ENCODE measurements at places on chromosomes 1 and 21.

GRCh38 chr1:204408074-204408507 is 3.5 kb downstream of the PPP1R15B start:
- DNase-seq, result peak; percentile 49

- DNase-seq, result no peak
These were observed 27.7 kb downstream of the GALNT2 start for GRCh38 chr1:230094746-230095145.

- peak; percentile 80 for DNase-seq
These were observed 1.9 kb upstream of the PIGV start for GRCh38 chr1:26785611-26786436.

- peak; percentile 62 for DNase-seq
These were observed 11.3 kb upstream of the RIPK4 start for GRCh38 chr21:41777951-41778815.

DNA sequence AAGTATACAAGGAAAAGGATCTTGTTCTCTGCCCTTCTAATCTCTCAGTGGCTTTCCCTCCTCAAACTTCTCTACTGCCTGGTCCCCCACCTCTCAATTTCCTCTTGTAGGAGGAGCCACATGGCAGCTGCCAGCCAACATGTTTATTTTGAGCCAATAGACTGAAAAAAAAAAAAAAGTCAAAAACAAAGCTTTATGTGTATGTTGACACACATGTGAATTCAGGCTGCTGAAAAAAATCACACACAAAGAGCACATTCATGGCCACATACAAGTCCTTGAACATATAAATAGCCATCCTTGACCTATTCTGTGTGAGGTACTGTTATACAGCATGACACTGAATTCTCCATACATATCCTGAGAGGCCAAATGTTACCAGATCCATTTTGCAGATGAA is 3.7 kb downstream of the PTPN14 start:
- DNase-seq, result no peak

- no peak for DNase-seq
These were observed 153.2 kb downstream of the LYPLAL1 start for GRCh38 chr1:219326843-219327242.

DNA sequence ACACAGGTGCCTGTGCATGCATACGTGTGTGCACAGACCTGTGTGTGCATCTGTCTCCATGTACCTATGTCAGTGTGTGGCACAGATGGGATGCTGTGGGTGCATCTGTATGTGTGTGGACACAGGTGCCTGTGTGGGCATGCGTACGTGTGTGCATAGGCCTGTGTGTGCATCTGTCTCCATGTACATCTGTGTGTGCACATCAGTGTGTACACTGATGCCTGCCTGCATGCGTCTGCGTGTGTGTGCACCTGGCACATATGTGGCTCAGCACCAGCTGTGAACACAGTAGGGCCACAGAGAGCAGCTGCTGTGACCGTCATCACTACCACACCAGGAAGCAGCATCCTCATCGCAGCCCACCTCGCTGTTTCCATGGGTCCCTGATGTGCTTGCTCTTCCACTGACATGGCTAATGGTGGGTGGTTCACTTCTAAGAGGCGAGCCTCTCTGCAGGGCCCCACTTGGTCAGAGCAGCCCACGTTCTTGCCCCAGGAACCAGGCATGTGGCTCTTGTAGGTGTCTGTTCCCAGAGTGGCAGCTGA is 9.6 kb upstream of the SPATC1L start:
- DNase-seq, result no peak

GRCh38 chr21:45376459-45377324 is 28.3 kb upstream of the COL18A1 start:
- DNase-seq, result no peak

GRCh38 chr1:195530961-195531360 is 1077.3 kb downstream of the KCNT2 start:
- DNase-seq, result no peak

- DNase-seq, result no peak
These were observed 83.6 kb downstream of the RUNX1 start for GRCh38 chr21:34965200-34966174.

GRCh38 chr1:208203127-208203847 is 40.9 kb downstream of the PLXNA2 start:
- DNase-seq, result no peak

- DNase-seq, result no peak
These were observed 42.0 kb downstream of the TM2D1 start for GRCh38 chr1:61682891-61683290.

GRCh38 chr1:211580303-211580687 is 1.3 kb upstream of the SLC30A1 start:
- DNase-seq, result no peak

DNA sequence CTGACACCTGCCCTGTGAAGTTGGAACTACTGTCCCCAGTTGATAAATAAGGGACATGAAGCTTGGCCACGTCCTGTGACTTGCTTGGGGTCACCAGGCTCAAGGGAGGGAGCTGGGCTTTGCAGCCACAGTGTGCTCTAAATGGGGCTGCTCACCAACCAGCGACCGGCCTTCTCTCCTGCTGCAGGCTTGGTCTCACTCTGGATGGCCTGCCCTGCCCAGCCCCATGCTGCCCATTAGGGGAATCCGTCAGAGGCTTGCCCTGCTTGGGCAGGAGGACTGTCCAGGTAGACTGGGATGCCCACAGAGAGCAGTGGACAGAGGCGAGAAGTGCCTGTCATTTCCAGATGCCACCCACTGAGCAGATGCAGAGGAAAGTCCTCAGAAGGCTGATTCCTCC is 1.2 kb upstream of the CENPS start:
- no peak for DNase-seq

GRCh38 chr1:30011970-30012369 is 711.4 kb downstream of the MATN1 start:
- no peak for DNase-seq

DNA sequence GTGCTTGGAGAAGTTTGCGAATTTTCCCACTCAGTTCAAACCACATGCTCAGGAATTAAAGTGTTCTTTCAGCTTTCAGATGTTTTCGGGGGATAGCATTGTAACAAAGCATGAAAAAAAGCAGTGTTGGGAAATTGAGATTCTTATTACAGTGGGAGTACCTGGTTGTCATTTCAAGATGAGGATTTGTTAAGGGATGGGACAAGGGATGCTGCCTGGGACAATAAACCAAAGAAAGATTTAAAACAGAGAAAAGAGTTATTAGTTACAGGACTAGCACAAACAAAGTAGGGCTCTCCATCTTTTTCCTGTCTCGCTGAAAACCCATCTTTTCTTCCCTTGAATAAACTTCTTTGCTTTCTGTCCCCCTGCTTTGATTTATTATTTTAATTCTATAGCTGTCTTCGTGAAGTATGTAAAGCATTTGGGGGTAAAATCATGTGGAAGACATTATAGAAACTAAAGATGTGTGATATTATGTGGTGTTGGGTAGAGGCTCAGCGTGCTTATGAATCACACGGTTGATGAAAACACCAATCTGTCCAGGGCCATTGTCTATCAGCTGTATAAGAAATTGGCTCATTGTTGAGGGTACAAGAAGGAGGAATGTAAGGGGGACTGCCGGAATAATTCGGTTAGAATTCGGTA is 277.6 kb downstream of the KIF26B start:
- no peak for DNase-seq

- DNase-seq, result no peak
These were observed 282 bp upstream of the SOD1 start for GRCh38 chr21:31659286-31659535.

DNA sequence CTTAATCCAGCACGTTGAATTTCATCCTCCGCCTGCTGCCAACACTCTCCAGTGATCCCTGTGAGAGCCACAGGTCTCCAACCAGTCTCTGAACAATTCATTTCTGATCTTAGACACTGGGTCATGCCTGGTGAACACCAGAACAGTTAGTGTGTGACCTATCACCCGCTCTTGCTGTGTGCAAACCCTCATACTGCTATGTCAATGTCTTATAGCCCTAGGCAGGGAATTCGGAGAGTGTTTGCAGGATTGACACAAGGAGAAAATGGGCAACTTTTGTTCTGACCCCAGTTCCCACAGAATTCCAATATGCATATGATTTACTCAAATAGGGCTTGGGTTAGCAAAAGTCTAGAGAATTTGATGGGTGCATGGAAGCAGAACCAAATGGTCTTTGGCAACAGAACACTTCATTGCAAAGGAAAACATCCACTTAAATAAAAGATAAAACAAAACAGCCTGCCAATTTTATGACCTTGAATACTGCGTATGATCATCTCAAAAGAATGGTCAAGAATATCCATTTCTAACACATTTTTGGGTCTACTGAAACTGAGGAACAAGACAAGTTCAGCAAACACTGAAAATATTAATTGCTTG is 23.0 kb upstream of the GUCA2B start:
- DNase-seq, result no peak

DNA sequence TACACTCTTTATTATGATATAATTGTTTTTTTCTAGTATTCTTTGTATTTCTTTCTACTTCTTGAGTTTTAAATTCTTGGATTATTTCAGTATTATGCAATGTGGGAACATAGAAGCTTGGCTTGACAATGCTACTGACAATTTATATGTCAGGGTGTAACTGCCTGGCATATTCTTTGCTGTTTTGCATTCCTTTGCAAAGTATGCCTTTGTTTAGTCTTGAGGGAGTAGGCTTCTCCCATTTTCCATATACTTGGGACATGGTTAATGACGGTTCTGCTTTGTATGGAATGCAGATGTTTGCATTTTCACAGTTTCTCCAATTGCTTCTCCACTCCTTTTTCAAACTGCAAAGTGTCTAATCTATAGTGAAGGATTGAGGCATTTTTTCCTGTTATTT is 109.8 kb downstream of the HMCN1 start:
- DNase-seq, result no peak

DNA sequence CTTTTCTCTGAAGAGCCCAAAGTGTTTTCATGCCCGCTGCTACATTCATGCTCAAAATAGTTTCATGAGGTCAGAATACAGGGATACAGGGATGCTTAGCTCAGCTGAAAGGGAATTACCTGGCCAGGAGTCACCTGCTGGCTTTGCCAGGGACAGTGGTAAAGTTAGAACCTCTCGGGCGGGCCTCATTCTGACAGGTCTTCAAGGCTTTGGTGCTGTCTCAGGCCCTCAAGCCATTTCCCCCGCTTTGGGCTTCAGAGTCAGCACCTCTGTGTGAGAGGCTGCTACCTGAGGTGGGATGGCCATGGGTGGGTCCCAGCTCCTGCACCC is 5.5 kb downstream of the RASSF5 start:
- DNase-seq, result no peak

- DNase-seq, result peak; percentile 64
These were observed 133.7 kb downstream of the CAPN8 start for GRCh38 chr1:223531742-223532341.

DNA sequence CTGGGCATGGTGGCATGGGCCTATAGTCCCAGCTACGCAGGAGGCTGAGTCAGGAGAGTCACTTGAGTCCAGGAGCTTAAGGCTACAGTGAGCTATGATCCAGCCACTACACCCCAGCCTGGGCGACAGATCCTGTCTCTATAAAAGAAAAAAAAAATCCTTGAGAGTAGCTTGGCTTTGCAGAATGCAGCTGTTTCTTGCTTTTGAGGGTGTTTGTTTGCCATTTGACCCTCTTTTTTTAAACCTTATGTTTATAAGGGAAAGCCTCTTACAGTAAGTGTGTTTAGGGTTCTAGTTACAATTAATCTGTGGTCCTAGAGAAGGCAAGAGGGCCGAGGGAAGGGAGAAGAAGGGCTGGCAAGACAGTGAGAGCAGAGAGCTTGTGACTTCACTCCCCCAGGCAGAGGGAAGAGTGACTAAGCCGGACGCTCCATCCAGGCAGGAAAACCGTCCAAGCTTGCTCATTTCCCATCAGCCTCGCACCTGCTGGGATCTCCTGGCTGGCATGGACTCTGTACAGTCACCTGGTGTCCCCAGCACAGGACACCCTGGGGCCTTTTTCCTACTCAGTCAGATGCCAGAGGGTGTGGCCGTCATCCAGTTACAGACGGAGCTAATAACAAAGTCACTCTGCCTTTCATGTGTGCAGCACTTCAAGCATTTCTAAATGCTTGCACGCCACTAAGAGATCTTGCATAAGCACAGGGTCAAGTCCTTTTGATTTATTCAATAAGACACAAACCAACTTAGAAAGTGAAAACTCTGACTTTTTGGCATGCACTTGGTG is 55.5 kb upstream of the PSEN2 start:
- DNase-seq, result no peak

- DNase-seq, result no peak
These were observed 375.9 kb upstream of the DUSP10 start for GRCh38 chr1:222117809-222118208.

GRCh38 chr1:38208716-38209632 is 162.4 kb upstream of the POU3F1 start:
- no peak for DNase-seq

DNA sequence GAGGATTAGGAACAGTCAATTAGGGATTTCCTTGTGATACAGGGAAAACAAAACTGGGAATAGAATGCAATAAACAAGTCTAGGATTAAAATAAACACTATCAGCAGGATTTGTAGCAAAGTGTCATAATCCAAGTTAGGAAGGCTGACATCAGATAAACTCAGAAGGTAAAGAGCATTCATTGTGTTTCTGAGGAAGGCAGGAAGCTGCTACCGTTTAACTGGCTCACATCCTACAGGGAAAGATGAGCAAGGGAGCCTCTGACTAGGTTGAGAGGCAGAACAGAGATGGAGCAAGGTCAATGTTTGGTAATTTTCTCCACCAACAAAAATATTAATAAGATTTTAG is 124.7 kb downstream of the POU2F1 start:
- no peak for DNase-seq

DNA sequence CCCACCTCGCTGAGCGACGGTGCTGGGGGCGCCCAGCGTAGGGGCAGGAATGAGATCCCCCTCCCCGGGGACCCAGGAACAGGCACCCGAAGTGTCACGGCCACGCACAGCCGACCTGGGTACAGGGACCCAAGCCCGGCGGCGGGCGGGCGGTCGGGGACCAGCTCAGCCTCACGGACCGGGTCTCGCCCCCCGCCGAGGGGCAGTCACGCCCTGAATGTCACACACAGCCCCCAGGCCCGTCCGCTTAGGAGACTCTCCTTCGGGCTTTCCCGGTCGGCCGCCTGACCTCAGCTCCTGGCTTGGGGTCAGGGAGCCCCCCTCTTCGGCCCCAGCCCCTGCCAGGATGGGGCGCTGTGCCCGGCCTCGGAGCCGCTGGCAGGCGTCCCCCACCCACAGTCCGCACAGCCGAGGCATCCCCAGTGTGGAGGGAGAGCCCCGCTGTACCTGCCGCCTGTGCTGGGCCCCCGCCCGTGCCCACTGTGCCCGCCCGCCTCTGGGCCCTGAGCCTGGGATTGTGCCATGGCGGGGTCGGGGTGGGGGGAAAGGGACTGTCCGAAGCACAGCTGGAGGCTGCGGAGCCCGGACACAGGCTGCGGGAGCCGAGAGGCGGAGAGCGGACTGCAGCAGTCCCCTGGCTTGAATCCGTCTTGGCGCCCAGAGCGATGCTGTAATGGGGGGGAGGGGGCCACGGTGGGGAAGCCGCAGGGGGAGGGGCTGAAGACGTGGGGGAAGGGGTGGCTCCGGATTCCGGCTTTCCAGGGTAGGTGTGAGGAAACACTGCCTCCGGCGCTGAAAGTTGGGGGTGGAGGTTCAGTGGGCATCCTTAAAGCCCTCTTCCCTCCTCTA is 627 bp upstream of the DLGAP3 start:
- DNase-seq, result peak; percentile 27
